Stimulated activated CD4-positive, alpha-beta T cell treated with anti-CD3 and anti-CD28 coated beads, Interleukin-4, amount 100 ng/mL, for 4 hours (primary cell): ENCODE measurements at places on chromosomes 11 and 22.
A peak's percentile ranks its signal among the peaks of the same experiment; 100 is the strongest.

DNA sequence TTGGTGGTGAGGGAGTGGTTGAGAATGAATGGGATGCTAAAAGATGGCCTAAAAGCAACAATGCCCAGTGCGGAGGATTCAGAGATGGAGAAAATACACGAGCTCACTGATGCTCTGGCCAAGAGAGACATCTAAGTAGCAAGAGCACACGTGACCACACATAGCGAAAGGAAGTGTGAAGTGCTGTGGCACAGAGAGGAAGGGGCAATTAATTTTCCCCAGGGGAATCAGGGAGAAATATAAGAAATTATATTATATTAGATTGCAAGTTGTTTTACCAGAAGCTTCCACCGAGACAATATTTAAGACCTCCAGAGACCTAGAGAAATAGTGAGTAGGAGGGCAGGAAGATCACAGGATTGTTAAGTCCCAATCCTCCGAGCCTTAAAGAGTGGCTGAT is 80.6 kb downstream of the RCN1 start:
- no peak for DNase-seq

- no peak for DNase-seq
Observed at GRCh38 chr11:102603091-102603490, 22.0 kb downstream of the MMP20 start.

GRCh38 chr11:1336836-1337646 is 27.6 kb upstream of the TOLLIP start:
- DNase-seq = peak; percentile 51

- DNase-seq = no peak
Observed at GRCh38 chr11:16293204-16293681, 63.1 kb downstream of the SOX6 start.

GRCh38 chr22:22752556-22753477 is 108.4 kb downstream of the GGTLC2 start:
- peak; percentile 5 for DNase-seq

GRCh38 chr11:117910941-117911655 is 18.1 kb downstream of the TMPRSS13 start:
- no peak for DNase-seq

GRCh38 chr11:67062526-67063373 is 6.1 kb downstream of the RHOD start:
- no peak for DNase-seq

DNA sequence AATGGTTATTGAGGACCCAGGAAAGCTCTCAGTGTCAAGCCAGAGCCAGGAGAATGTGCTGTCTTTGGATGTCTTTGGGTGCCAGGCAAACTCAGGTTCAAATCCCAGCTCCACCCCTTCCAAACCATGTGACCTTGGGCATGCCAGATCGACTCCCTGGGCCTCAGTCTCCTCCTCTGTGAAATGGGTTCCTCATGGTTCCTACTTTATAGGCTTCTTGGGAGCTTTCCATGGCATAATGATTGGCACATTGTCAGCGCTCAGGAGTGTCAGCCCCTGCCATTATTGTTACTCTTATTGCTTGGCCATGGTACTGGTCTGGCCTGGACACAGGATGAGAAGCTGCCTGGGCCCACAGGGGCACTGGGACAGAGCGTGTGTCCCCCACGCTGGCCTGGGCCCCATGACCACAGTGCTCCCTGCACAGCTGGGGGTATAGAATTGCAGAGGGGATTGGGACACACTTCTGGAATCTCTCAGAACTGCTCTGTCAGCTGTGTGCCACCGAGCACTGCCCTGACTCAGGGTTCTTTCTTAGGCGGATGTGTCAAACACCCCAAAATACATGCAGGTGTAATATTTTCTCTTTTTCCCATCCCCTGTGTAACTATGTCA is 37.6 kb upstream of the CRYBB3 start:
- no peak for DNase-seq

- no peak for DNase-seq
Observed at GRCh38 chr11:119061256-119061655, 4.3 kb upstream of the HYOU1 start.

DNA sequence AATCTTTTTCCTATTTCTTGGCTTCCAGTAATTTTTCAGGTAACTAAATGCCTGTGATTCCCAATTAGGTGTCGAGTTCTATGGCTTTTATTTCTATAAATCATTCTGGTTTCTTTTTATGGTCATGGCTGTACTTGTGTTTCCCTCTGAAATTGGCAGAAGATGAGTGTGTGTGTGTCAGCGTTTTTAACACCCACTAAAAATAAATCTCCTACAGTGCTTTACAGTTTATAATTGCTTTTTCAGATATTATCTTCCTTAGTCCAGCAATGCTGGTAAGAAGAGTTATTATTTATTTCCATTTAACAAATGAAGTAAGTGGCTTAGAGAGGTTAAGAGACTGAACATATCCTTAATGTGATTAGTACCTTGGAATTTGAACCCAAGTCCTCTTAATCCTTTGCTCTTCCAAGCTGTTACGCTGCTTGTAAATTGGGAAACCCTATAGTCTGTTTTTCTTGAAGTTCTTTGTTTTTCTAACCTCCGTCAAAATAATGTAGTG is 125.2 kb downstream of the TEAD1 start:
- DNase-seq = no peak

- DNase-seq = no peak
Observed at GRCh38 chr11:41316751-41317150, 142.7 kb downstream of the LRRC4C start.

GRCh38 chr11:9320047-9320446 is 5.7 kb upstream of the TMEM41B start:
- DNase-seq = no peak

DNA sequence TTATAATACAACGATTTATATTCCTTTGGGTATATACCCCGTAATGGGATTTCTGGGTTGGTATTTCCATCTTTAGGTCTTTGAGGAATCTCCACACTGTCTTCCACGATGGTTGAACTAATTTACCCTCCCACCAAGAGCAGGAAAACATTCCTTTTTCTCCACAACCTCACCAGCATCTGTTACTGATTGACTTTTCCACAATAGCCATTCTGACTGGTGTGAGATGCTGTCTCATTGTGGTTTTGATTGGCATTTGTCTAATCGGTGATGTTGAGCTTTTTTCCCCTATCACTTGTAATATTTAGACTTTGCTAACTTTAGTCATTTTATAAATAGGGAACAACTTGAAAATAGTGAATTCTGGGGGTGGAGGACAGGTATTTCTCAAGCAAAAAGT is 58.1 kb downstream of the PPFIA1 start:
- DNase-seq = no peak

- no peak for DNase-seq
Observed at GRCh38 chr11:106463796-106464201, 386.3 kb downstream of the AASDHPPT start.

- DNase-seq = no peak
Observed at GRCh38 chr22:18056807-18057474, 20.8 kb upstream of the PEX26 start.

- no peak for DNase-seq
Observed at GRCh38 chr11:72875736-72876135, 61.5 kb downstream of the ATG16L2 start.

- DNase-seq = no peak
Observed at GRCh38 chr11:132607575-132607974, 924.7 kb downstream of the OPCML start.

GRCh38 chr11:130217133-130218031 is 57.8 kb downstream of the ST14 start:
- no peak for DNase-seq

GRCh38 chr11:1738380-1738779 is 12.0 kb downstream of the IFITM10 start:
- DNase-seq = no peak

DNA sequence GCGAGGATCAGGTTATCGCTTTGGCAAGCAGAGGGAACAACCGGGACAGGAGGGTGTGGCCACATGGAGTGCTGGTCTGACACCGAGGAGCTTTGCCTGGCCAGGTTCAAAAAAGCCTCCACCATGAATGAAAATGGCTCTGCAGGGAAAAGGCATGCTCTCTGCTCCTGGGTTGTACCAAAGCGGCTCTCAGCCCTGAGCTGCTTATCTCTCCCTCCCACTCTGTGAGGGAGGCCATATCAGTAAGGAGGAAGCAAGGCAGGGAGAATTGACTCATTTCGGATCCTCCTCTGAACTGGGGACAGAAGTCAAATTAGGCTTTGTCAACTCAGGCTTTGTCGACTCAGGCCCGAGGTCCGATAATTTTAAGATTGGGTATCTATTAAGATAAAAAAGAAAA is 82.9 kb upstream of the CRTAM start:
- no peak for DNase-seq

DNA sequence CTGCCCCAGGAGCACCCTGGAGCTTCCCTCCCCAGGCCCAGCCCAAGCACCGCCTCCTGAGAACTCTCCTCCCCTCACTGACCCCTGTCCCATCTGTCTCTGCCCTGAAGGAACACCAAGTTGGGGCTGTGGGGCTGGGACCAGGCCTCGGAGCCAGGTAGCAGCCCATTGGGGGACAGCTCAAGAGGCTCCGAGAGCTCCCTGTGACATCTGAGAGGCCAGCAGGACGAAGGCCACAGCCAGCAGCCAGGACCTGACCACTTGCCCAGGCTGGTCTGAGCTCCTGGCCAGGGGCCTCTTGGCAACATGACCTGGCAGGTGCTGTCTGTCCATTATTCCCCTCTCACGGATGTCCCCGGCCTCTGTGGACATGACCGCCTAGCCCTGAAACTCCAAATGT is 33.7 kb downstream of the IGF2 start:
- DNase-seq = no peak

- DNase-seq = no peak
Observed at GRCh38 chr22:44736581-44737405, 15.6 kb upstream of the ARHGAP8 start.

GRCh38 chr11:109728056-109728455 is 306.1 kb downstream of the C11orf87 start:
- DNase-seq = no peak

- no peak for DNase-seq
Observed at GRCh38 chr11:117915672-117916235, 13.4 kb downstream of the TMPRSS13 start.

- no peak for DNase-seq
Observed at GRCh38 chr11:47417712-47418111, 8.5 kb downstream of the PSMC3 start.

GRCh38 chr11:11966826-11967668 is 41.4 kb downstream of the DKK3 start:
- DNase-seq = peak; percentile 40

- DNase-seq = no peak
Observed at GRCh38 chr22:35812600-35812999, 94.9 kb downstream of the APOL5 start.

DNA sequence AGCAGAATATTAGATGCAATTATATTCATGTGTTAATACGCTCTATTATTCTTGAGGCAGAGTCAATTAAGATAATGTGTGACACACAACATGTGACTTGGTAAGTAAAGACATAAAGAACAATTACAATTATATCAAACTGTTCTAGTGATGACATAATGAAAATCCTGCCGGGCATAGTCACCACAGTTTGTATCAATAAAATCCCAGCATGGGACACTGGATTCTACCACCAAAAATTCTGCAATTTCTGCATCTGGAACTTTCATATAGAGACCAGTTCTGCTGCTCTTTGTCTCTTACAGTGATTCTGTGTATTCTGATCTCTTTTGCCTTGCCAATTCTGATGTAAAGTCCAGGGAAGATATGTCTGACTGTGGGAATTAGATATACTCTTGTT is 495.6 kb upstream of the LRRC4C start:
- DNase-seq = no peak

DNA sequence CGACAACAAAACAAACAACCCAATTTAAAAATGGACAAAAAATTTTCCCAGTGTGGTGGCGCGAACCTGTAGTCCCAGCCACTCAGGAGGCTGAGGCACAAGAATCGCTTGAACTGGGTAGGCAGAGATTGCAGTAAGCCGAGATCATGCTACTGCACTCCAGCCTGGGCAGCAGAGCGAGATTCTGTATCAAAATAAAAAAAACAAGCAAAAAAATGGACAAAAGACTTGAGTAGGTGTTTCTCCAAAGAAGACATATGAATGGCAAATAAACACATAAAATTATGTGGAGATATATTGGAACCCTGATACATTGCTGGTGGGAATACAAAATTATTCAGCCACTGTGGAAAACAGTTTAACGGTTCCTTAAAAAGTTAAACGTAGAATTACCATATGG is 27.4 kb upstream of the MAPK1 start:
- no peak for DNase-seq

GRCh38 chr22:41848468-41848867 is 15.6 kb downstream of the SREBF2 start:
- DNase-seq = no peak

- DNase-seq = no peak
Observed at GRCh38 chr11:44217432-44217831, 92.5 kb downstream of the ALX4 start.

DNA sequence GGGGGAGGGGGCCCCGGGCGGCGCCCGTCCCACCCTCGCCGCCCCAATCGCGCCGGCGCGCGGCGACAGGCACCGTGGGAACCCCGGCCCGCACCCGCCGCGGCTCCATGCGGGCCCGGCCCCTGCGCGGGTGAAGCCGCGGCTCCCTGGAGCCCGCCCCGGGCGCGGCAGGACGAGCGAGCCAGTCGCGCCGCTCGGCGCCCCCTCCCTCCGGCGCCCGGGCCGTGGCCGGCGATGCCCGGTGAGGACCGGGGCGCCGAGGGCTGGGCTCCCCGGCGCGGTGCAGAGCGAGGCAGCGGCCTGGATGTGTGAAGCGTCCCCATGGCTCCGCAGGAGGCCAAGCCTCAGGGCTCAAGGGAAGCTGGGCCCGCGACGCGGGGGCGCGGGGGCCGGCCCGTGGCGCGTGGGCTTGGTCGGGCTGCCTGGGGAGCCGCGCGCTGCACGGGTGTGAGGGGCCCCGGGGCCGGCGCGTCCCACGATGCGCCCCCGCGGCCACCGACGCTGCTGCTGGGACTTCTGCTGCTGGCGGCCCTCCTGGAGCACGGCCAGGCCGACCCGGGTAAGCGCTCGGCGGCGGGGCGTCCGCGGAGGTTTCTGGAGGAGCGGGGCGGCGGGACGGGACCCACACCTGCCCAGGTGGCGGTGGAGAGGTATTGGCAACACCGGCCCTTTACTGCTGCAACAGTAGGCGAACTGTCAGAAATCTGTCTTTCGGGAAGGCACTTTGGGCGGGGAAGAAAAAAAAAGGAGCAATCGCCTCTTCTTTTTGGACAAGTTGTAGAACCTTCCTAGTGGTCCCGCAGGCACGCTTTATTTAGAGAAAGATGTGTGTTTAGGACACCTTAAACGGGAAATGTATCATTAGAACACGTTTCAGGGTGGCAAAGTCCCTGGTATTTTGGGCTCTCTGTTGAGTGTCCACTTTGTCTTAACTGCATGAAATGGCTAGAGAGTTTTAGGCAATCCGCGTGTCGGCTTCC is 119.4 kb downstream of the HIPK3 start:
- DNase-seq = no peak

GRCh38 chr11:93903989-93904388 is 53.6 kb upstream of the VSTM5 start:
- no peak for DNase-seq
